Activated T-cell treated with anti-CD3 and anti-CD28 coated beads for 1 hour (primary cell): ENCODE measurements at places on chromosomes 12 and 14.

DNA sequence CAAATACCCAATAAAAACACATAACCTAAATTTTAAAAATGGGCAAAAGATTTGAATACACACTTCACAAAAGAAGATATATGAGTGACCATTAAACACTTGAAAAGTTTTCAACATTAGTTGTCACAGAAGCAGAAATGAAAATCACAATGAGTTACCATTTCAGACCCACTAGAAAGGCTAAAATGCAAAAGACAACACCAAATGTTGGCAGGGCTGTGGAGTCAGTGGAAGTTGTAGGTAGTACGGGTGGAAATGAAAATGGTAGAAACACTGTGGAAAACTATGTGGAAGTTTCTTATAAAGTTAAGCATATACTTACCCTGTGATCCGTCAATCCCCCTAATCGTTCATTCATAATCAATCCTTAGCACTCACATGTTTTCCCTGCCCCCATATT, 61.8 kb downstream of the SLC38A4 start:
- DNase-seq = no peak

GRCh38 chr14:69989622-69990021, 110.4 kb downstream of the SMOC1 start:
- no peak for DNase-seq

- DNase-seq = no peak
These were observed 50.1 kb downstream of the CD9 start for GRCh38 chr12:6250343-6250742.

GRCh38 chr14:85399186-85399585, 130.8 kb upstream of the FLRT2 start:
- DNase-seq = no peak

DNA sequence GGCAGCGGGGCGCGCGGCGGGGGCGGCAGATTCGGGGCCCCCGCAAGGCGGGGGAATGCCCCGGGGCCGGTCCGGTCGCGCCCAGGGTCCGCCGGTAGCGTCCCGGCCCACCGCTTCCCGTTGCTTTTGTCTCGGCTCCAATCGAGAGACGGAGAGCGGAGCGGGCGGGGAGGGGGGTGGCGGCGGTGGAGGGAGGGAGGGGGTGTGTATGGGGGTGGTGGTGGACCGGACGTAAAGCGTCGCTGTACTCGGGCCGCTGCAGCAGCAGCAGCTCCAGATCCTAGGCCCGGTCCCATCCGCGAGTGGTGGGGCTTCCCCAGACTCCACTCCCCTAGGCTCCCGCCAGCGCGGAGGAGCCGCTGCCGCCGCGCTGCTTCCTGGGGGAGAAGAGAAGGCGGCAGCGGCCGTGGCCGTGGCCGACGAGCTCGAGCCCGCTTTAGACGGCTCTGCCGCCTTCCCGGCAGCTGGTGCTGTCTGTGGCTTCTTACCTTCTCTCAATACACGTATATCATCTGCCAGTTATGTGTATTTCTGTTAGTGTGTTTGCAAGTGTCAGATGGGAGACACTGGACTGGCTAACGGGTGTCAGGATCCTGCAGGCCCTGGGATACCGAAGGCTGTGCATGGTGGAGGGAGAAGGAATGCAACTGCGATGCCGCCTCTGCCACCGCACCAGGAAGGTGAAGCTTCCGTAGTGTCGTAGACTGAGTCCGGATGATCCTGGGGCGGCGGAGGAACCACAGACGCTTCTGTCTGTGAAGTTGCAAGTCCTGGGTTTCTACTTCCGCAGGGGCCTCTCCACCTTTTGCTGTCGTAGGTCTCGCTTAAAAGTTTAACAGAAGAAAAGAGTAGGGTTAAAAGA, 508 bp downstream of the CNOT2 start:
- DNase-seq = peak; percentile 50

DNA sequence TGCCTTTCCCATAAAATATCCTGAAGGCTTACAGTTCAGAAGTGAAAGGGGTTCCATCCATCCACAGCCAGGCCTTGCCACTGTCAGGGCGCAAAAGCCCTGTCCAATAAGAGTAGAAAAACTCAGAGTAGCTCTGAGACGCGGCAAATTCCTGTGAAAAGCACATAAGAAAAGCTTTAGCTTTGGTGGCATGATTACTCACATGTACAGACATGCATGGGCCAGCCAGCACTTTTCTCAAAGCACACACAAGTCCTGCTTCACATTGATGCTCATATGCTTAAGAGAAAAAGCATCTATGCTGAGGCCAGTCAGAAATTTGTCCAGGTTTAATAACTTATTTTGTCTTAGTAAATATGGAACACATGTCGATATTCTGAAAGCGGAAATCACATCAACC, 25.5 kb downstream of the CLEC1A start:
- no peak for DNase-seq

DNA sequence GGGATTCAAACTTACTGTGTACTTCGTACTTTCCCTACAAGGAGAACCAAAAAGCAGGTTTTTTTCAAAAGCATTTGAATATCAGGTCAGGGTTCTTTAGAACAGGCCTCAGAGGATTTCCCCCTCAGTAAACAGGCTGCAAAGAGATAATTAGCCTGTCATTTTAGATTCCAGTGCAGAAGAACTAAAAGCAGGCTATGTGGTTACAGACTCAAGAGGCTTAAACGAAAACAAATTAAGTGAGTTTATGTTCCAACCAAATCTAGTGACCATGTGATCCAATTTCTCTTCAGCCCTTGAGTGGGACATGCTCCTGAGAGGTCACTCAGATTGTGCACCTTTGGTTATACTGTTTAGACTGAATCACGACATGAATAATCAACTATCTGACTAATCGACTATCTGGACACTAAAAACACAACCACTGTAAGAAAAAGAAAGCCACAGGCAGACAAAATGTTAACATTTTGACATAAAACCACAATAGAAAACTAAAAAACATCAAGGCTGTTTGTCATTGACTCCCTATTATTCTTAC, 4.5 kb downstream of the TMED8 start:
- DNase-seq = no peak
